ENCODE measurements at places on chromosomes 7 and 10.

DNA sequence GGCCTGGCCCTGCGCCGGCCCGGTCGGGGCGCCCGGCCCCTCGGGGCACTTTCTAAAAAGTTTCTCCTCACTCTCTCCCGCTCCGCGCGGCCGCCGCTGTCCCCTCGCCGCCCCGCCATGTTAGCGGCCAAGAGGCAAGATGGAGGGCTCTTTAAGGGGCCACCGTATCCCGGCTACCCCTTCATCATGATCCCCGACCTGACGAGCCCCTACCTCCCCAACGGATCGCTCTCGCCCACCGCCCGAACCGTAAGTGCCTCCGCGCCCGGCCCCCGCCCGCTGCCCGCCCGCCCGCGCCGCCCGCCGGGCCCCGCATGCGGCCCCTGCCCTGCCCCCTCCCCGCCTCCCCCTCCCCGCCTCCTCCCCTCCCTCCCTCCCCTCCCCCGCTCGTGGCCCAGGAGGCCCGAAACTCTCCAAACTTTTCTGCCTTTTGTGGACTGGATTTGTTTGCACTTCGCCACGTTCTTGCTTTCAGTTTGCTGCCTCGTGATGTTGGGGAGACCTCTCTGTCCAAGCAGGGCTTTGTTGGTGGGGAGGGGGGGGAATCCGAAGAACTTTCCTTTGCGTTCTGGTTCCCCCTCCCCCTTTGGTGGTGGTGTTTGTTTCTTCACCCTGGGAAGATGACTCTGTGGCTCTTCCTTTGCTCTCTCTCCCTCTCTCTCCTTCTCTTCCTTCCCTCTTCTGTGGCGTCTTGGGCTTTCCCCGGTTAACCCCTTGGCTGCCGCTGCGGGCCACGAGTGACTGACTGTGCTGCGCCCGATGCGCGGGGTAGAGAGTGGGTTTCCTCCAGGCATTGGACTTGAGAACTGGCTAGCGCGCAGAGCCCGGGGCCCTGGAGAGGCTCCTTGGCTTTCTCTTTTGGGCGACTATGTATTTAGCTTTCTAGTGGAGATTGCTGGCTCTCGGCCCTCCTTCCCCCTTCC, 1.6 kb downstream of the TCF7L2 start:
- DNase-seq = peak; percentile 50

- DNase-seq = no peak
Measured at GRCh38 chr7:139860090-139860775, 31.2 kb downstream of the TBXAS1 start.

DNA sequence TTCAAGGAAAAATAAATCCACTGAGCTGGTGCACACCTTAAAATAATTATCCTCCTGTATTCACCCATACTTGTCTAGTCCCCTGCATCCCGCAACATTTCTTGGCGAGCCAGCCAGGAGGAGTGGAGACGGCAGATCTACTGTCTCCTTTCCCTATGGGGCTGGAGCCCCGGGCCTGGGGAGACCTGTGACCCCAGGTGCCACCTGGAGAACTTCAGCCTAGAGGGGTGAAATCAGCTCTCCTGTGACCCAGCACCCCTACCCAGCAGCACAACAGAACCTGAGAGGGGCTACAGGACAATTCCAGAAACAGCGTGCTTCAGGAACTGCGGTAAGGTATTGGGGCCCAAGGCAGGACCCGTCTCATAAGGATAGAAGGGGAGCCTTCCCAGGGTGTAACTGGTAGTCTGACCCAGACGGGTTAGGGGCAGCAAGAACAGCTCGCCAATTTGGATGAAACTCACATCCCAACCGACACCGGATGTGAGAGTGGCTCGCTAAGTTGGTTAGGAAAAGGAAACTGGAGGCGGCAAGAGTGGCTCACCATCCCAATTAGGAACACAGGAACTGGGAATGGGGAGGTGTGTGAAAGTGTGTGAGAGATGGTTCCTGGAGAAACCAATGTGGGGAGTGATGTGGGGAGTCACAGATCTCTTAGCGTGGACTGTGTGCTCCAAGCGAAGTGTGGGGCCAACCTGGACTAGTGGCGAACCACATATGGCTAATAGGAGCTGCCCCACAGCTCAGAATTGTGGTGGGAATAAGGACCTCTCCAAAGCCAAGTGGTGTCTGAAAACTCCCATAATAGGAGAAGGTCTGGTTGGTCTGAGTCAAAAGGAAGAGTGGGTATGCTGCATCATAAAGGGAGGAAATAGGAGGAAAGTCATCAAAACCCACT, 15.1 kb upstream of the DENND2A start:
- DNase-seq = no peak

DNA sequence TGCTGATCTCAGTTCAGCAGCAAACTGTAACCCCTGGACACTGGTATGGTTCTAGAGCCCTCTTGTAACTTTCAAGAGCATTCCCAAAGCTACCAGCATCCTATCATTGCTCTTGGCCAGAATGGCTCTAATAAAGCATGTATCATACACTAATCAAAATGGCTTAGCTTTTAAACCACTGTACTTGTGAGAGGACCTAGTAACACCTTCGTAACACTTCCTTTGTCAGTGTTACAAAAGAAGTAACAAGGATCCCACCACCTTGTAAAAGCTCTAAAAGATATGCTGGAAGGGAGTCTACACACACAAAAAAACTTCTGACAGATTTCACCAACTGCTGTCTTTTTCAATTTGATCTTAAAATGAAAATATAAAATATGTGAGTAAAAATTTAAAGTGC, 144.7 kb downstream of the ALOX5 start:
- DNase-seq = no peak

- DNase-seq = no peak
Measured at GRCh38 chr7:4048336-4048735, 633.8 kb upstream of the FOXK1 start.

DNA sequence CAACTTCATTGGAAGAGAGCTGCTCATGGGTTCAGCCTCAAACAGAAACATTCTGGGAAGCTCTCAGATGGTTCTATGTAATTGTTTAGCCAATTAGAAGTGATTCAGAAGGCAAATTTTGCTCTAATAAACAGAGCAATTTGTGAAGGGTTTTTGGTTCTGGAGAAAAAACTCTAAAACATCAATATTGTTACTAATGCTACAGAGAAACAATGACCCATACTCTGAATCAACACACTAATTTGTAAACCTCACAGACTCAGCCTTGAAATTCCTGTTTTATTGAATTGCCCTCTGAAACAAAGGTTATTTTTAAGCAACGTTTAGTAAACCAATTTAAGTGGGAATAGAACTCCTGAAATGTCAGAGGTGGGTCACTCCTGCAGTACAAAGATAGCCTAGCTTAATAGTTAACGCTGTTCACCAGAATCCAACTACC, 171.6 kb upstream of the SVIL start:
- no peak for DNase-seq

- DNase-seq = no peak
Measured at GRCh38 chr10:10545771-10546170, 471.9 kb upstream of the CELF2 start.

DNA sequence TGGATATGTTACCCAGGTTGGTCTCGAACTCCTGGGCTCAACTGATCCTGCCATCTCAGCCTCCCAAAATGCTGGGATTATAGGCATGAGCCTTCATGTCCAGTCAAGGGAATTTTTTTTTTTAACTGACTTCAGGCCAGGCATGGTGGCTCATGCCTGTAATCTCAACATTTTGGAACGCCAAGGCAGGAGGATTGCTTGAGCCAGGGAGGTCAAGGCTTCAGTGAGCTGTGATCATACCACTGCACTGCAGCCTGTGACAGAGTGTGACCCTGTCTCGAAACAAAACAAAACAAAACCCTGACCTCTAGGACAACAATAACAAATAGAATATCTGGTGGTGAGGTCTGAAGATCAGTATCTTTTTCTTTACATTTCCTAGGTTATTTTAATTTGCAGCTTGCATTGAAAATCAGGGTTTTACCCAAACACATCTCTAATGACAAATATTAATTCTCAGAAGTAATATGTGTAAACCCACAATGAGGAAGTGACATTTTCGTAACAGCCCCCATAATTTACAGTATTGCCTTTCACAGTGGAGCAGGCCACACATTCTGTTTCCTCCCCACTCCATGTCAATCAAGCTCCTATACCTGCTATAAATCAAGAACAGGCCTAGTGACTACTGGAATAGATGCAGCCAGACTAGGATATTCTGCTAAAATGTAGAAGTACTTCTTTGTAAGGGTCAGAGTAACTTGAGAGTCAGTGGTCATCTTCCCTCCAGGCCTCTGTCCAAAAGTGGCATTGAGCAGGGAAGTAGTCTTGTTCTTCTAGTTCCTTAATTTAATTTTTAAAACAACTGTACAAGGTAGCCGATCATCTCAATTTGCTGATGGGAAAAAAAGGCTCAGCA, 43.3 kb upstream of the ECHDC3 start:
- no peak for DNase-seq

GRCh38 chr10:71343392-71343773, 24.3 kb downstream of the SLC29A3 start:
- no peak for DNase-seq

DNA sequence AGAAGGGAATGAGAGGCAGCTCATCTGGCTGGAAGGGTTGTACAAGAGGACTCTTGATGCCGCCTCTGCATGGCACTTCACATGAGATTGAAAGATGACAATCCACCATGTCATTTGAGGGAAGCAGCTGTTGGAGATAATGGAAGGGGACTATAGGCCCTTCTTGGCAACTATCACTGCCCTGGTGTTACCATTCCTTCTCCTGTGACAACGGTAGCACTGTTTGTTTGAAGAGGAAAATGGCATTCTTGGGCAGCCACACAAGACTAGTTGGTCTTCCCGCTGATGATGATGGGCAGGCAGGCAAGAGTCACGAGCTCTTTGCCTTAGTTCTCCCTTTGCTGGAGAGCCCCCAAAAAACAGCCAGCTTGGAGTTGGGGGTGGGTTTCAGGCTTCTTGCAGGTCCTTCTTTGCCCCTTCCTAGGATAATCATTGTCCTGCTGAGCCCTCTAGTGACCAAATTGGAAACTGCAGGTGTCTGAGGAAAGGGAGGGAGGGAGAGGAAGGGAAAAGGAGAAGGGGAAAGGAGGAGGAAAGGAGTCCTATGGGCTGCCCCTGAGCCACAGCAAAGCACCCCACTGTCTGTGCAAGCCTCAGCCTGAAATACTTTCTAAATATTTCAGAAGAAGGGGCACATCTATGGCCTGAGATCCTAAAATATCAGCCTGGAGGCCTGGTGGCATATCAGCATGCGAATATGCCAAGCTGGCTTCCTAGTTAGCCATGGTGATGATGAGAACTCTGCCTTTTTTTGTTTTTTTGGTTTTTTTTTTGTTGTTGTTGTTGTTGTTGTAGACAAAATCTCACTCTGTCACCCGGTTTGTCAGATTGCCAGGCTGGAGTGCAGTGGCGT, 165.6 kb upstream of the KMT2E start:
- DNase-seq = peak; percentile 55

- DNase-seq = no peak
Measured at GRCh38 chr7:67990003-67990402, 993.4 kb downstream of the TYW1 start.

GRCh38 chr10:69303632-69304051, 25.3 kb downstream of the HK1 start:
- no peak for DNase-seq

DNA sequence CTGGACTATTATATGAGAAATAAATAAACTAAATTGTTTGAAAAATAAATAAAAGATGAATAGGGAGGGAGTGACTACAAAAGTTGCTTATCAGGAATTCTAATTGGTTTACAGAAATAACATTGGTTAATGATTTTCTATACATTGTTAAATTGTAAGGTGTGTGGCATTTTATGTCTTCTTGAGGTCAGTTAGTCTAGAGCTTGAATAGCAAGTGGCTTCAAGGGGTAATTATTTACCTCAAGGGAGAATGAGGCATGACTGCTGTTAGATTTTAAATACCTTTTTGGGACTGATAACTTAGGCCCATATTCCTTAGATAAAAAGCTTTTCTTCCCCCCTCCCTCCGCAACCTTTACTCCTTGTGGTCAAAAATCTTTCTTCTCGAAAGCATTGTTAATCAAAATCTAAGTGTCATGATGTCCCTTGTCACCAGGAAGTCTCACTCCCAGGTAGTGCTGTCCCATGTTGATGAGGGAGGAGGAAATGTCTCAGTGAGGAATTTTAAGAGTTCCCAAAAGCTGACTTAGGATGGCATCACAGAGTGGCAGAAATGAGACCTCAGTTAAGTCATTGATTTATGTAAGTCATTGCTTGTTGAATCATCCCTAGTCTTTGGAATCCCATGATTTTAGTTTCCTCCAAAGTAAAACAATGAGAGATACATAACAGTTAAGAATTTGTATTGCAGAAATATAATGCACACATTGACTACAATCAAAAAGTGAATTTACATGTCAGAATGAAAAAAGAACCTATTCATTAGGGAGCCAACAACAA, 71.5 kb downstream of the MAPK8 start:
- no peak for DNase-seq

GRCh38 chr7:45610019-45610418, 35.9 kb downstream of the ADCY1 start:
- DNase-seq = no peak

DNA sequence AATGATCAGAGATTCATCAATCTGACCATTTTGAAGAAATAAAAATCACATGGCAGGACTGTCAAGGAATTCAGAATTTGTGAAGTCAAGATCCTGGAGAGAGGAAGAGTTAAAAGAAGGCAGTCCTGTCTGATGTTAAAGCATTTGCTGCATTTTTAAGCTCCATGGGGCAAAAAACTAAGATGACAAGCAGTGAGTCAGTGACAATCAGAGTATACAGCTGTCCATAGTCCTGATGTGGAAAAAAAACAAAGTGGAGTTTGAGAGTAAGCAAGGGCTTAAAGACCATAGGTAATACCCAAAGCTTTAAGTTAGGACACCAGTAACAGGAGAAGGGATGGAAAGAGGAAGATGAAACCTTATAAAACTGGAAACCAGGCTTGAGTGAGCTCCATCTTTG, 412.7 kb upstream of the ANKRD30A start:
- DNase-seq = no peak

DNA sequence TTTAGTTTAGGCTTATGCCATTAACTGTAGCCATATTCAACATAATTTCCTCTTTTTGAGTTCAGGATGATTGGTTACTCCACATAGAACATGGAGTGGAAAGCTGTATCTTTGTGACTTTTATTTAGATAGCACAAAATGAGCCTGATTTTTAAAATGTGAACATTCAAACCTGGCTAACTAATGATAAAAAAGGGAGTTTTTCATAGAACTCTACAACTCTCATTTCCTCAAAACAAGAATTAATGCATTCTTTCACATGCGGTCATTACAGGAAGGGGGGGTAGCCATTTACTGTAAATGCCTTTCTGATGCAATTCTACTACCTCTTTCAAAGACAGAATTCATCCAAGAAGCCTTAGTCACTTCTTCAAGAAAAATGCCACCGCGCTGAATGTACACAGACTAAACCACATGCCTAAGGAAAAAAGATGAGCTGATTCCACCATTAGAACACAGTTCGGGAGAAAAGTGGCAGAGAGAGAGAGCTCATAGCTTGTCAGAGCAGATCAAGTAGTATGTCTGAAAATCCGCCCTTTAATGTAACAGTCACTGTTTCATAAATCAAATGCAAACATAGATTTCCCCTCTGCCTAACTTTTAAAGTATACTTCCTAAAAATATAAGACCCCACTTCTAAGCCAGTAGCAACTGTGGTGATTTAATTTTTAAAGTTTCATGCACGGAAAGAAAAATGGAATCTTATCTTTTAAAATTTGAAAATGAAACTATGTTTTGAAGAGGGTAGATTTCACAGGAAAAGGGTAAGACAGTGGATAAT, 226.4 kb upstream of the KLF14 start:
- no peak for DNase-seq

- DNase-seq = no peak
Measured at GRCh38 chr10:12397941-12398340, 48.6 kb downstream of the CAMK1D start.

GRCh38 chr10:114310346-114310745, 71.3 kb downstream of the VWA2 start:
- DNase-seq = no peak
